ENCODE measurements at places on chromosomes 12 and 14.

GRCh38 chr12:72063073-72063472, 124.4 kb downstream of the TPH2 start:
- DNase-seq = no peak

GRCh38 chr14:63650256-63650952, 8.7 kb upstream of the WDR89 start:
- DNase-seq = no peak

- no peak for DNase-seq
Measured at GRCh38 chr12:124403273-124403672, 108.4 kb downstream of the RFLNA start.

- no peak for DNase-seq
Measured at GRCh38 chr12:19764408-19764807, 325.1 kb downstream of the AEBP2 start.
